ENCODE measurements at places on chromosomes 5 and 9.

DNA sequence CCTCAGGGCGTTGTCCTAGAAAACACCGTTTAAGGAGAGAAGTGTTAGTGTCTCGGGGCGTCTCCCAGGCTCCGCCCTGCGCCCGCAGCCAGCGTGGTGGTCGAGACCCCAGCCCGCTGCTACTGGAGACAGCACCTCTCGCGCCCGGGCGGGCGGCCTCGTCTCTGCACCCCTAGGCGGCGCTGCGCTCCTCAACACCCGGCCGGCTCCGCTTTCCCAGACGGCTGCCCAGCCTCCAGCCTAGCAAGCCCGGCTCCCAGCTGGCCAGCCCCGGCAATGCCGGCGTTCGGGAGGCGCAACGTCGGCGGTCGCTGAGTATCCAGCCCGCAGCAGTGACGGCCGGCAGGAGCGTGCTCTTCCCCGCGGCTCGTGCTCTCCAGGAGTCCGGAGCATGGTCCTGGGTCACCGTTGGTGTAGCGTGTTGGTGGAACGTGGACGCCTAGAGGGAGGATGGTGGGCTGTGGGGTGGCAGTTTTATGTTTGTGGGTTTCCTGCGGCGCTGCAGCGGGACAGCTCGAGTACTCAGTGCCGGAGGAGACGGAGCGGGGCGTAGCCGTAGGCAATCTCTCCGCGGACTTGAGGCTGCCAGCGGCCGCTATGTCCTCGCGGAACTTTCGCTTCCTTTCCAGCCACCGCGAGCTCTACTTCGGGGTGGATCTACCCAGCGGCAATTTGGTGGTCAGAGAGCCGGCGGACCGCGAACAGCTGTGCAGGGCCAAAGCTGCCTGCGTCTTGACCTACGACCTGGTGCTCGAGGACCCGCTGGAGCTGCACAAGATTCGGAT is 536 bp downstream of the PCDHAC1 start:
- DNase-seq = peak; percentile 79

GRCh38 chr5:93163010-93163663 is 417.9 kb downstream of the NR2F1-AS1 start:
- no peak for DNase-seq

- DNase-seq = no peak
Observed at GRCh38 chr5:54912021-54912420, 73.4 kb downstream of the ESM1 start.

DNA sequence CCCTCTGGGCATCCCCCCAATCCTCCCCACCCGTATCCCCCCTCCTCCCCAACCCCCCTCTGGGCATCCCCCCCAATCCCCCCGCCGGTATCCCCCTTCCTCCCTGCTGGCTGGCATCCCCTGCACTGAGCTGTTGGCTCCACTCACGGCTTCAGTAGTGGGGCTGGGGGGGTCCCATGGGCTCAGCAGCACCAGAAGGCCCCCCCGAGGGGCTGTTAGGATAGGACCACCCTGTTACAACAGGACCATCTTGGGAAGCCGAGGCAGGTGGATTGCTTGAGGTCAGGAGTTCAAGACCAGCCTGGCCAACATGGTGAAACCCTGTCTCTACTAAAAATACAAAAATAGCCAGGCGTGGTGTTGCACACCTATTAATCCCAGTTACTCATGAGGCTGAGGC is 42.4 kb downstream of the EXD3 start:
- DNase-seq = no peak

- DNase-seq = no peak
Observed at GRCh38 chr9:134634667-134635230, 6.9 kb upstream of the COL5A1 start.

Measured in NCI-H1105 treated with DMSO at 0.1 percent for 48 hours (cell line).